ENCODE measurements at places on chromosomes 12 and 14.

DNA sequence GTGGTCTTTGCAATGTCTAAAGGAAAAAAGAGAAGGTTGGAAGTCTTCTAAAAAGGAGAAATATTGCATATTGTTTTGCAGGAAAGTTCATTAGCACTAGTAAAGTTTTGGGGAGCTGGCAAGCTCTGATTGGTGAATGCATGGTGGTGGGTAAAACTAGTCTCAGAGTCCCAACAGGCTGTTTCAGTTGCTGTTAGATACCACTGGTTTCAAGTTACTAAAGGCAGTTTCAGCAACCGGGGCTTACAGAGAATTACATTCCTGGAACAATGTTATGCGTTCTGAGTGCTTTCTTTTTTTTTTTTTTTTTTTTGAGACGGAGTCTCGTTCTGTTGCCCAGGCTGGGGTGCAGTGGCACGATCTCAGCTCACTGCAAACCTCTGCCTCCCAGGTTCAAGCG lies 208.2 kb downstream of the EPS8 start:
- DNase-seq = no peak

- peak; percentile 92 for DNase-seq
These were observed 742 bp downstream of the SPSB2 start for GRCh38 chr12:6872073-6873048.

DNA sequence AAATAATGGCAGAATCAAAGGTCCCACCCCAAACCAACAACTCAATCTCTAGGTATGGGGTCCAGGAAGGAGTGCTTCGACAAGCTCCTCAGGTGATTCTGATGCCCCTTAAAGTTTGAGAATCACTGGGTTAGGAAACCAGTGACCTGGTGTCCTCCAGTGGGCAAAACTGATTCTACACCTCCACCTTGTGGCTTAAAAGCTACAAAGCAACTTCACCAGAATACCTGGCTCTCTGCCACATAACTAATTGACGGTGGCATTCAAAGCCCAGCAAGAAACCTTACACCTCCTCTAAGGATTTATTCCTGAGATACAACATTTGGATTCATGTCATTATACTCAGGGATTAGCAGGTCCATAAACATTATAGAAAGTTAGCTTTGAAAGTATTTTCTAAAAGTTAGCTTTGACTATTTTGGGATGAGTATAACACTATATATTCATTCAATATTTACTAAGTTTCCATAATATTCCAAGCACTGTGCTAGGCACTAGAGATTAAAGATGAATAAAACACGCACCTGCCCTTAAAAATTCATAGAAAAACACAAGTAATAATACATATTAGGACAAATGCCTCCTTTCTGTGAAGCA lies 45.4 kb downstream of the DCAF5 start:
- DNase-seq = no peak

DNA sequence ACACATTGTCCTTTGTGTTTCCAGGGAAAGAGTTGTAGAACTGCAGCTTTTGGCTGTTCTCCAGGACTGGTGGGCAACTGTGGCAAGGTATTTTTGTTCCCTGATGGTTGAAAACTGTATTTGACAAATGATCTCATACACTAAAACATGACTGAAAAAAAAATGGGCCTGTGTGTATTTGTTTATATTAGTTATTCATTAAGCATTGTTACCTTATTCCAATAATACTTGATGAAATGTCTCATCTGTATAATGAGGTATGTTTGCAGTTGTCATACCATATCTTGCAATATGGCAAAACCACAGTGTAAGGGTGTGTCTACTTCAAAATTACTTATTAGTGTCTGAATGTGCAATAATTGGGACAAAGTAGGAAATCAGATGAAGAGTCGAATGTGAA lies 479.4 kb upstream of the NOVA1 start:
- DNase-seq = no peak

DNA sequence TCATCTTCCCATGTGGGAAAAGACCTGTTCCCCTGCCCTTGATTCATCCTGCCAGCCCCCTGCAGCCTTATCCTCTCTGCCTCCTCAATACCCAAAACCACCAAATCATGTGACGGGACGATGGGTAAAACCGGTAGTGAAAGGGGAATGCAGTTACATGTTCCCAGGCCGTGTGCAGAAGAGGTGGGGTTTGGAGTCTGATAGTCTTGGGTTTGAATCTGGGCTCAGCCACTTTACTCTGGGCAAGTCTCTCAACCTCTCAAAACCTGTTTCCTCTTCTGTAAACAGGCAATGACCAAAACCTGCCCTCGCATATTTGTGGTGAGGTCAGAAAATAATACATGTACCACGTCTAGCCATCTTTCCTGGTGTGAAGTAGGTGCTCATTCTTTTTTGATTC lies 123.0 kb downstream of the PLXNC1 start:
- DNase-seq = no peak

GRCh38 chr14:71943695-71944018 lies 11.4 kb downstream of the RGS6 start:
- DNase-seq = no peak
